ENCODE measurements at places on chromosomes 7 and 10. TPM values are rescaled to one million over a fixed set of nuclear protein-coding genes. Genes with fewer than 3 reads are reported as not detected.

Gene SAP25
- 9.4 TPM for polyA plus RNA-seq

Gene MYO1G
- polyA plus RNA-seq, result 0.44 TPM

GRCh38 chr10:12634621-12634931 is 285.2 kb downstream of the CAMK1D start:
- DNase-seq, result no peak

- DNase-seq, result no peak
Observed at GRCh38 chr7:87210506-87210905, 9.0 kb downstream of the TMEM243 start.

DNA sequence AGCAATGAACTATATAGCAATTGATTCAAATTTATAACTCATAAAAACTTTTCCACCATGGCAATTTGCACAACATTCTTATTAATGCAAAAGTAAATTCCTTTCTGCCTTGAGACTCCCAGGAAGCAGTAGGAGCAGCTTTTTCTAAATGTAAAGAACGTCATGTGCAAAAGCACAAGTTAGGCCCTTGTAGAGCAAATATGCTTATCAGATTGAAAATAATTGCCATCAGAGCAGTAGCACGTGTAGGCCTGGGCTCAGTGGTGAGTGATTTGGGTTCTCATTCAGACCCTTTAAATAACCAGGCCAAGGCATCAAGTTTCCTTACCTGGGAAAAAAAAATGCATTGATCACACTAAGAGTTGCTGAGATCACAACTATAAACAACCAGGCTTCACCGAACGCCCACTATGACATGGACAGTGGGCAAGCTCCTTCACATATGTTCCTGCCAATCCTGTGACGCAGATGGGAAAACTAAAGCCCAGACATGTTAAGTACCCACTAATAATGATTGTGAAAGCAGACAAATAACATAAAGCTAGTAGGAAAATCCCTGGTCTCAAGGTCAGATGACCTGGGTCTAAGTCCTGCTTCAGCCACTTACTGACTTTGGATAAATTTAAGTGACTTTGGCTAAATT is 22.1 kb upstream of the SAR1A start:
- DNase-seq, result no peak

GRCh38 chr7:108291791-108292440 is 161.8 kb upstream of the LAMB4 start:
- DNase-seq, result no peak

Gene FOXI2
- 1.3 TPM for polyA plus RNA-seq

Gene PDE6C
- polyA plus RNA-seq, result 0.52 TPM

Gene EVX1
- 0.12 TPM for polyA plus RNA-seq

Gene GSDME
- 15.3 TPM for polyA plus RNA-seq

DNA sequence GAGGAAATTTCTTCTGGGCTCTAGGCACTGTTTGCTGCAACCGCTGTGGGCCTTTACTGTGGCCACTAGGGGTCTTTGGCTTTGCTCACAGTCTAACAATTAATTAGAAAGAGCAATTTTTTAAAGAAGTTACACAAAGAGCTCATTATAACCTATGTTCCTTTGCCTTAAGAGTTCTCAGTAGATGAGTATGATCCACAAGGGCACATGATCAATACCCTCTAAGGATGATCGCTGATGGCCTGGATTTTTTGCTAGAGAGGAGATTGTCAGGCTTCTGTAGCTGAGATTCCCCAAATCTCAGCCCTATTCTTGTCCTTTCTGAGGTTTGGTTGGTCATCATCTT is 80.8 kb upstream of the RHOBTB1 start:
- DNase-seq, result no peak

Gene CPEB3
- 5.0 TPM for polyA plus RNA-seq

DNA sequence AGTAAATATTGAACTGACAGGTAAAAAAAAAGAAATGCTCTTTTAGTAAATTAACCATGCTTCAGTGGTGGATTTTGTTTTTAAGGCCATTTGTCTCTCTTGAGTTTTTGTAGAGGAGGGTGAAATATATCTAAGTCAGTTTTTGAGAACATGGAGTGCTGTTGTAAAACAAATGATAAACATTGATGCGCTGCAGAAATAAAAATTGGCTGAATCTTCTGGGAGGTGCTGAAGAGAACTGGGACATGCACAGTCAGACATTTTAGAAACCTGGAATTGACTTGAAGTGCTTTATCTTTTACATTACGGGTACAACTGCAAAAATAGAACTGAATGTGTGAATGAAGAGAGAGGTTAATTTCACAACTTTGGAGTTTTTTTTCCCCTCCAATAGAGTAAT is 203.0 kb upstream of the HDAC9 start:
- no peak for DNase-seq

Gene COL28A1
- 11.7 TPM for polyA plus RNA-seq

DNA sequence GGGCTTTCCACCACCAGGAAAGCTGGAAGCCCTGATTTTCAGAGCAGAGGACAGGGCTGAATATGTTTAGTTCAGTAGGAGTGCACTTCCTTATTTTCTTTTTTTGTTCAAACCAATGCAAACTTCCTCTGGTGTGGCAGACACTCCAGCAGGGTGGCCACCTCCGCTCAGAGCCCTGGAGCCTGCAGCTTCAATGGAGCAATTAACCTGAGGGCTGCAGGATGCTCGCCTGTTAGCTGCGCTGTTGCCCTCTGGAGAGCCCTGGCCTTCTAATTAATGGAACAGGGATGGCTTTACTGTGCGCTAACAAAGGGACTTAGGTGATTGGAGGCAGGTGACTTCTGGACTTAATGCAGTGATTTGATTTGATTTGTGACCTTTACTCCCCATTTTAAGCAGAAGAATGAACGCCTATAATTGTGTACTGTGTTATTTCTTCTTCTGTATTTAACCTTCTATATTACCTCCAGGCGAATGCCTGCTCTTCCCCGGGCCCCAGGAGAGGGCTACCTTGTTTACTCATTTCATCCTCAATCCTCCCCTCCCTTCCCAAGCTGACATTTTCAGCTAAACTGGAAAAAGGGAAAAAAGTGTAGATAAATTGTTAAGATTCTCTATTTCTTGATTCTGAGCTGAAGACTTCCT is 123.0 kb upstream of the CTBP2 start:
- DNase-seq, result no peak

DNA sequence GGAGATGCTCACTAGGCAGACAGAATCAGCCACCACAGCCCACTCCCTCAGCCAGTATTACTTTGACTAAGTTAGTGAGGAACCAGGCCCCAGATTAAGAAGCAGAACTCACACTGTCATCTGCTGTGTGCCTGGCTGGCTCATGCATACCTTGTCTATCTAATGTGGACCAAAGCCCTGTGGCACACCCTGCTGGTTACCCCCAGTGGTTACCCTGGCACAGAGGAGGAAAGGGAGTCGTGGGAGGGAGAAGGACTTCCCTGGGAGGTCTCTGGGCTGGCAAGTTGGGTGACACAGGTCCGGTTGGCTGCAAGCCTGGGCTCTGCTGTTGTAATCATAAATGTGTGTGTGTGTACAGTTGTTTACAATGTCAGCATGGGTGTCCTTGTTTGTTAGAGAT is 7.5 kb upstream of the SH2D4B start:
- DNase-seq, result no peak

Gene STAG3
- 13.9 TPM for polyA plus RNA-seq

Gene IL6
- polyA plus RNA-seq, result not detected

DNA sequence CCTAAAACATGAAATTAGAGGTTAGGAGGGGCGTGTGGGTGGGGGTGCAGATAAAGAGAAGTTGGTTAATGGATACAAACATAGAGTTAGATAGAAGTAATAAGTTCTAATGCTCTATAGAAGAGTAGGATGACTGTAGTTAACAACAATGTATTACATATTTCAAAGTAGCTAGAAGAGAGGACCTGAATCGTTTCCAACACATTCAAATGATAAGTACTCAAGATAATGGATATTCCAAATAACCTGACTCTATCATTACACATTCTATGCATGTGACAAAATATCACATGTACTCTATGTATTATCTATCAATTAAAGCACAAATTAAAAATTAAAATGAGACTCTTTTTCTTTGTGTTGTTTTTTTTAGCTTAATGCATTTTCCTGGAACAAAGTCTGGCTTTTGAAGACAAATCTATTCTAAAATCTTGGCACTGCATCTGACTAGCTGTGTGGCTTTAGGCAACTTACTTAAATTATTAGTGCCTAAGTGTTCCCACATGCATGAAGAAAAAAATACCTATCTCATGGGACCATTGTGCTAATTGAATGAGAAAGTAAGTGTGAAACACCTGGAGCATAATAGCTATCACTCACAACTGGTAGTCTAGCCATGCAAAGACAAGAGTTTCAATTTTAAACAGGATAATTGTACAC is 75.7 kb downstream of the SEMA3C start:
- no peak for DNase-seq

DNA sequence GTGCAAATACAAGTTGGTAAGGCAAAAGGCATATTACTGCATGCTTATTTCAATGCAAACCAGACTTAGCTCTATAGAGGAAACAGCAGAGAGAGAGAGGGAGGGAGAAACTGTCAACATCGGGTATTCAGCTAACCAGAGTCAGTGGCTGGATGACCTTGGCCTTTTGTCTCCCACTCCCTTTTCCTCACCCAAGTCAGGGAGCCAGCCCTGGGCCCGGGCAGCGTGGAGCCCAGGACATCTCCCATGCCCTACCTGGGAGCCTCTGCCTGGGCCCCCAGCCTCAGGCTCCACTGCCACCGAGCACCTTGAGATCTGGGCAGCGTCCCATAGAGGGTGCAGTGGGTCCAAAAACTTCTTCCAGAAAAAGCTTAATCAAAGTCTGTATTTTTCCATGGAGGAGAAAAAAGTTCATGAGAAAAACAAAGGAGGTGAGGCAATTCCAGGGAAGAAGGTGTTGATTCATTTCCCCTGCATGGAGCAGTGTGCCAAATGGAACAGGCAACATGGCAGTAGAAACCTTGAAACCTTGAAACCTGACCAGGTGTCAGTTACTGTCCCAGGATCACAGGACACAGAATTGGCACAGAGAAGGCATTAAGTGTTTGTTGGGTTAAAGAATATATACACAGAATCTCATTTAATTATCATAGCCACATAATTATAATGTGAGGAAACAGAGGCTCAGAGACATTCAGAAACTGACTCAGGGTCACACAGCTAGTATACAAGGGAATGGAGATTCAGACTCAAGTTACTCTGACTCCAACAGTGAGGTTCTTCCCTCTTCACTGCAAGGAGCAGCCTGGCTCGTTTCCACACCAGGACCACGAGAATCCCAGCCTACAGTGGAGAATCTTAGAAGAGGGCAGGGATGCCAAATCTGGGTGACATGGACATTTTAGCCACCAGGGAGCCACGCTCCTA is 5.8 kb upstream of the NCOA4 start:
- DNase-seq, result no peak

GRCh38 chr7:76409537-76409936 is at the start of gene SSC4D:
TSS of gene SSC4D (minus strand) at chr7:76409697. CDS start at chr7:76404439, 5,258 bp downstream.
- no peak for DNase-seq

- no peak for DNase-seq
Observed at GRCh38 chr7:28960071-28960840, 2.1 kb upstream of the TRIL start.

DNA sequence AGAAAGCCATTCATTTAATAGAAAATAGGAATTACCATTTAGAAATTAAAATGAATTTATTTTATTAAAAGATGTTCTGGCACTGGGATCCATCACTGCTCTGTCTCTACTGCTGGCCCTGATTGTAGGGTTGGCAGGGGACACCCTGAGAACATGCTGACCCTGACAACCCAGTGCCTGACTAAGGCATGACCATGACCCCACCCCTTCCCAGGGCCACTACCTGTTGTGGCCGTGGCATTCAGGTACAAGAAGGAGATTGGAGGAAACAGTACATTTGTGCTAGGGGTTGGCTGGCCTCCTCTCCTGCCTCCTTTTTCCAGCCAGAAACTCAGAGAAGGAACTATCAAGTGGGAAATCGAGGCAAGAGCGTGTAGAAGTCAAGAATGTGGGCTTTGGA is 197.0 kb upstream of the ZMIZ1 start:
- no peak for DNase-seq

Gene SLC16A12
- 29.8 TPM for polyA plus RNA-seq

DNA sequence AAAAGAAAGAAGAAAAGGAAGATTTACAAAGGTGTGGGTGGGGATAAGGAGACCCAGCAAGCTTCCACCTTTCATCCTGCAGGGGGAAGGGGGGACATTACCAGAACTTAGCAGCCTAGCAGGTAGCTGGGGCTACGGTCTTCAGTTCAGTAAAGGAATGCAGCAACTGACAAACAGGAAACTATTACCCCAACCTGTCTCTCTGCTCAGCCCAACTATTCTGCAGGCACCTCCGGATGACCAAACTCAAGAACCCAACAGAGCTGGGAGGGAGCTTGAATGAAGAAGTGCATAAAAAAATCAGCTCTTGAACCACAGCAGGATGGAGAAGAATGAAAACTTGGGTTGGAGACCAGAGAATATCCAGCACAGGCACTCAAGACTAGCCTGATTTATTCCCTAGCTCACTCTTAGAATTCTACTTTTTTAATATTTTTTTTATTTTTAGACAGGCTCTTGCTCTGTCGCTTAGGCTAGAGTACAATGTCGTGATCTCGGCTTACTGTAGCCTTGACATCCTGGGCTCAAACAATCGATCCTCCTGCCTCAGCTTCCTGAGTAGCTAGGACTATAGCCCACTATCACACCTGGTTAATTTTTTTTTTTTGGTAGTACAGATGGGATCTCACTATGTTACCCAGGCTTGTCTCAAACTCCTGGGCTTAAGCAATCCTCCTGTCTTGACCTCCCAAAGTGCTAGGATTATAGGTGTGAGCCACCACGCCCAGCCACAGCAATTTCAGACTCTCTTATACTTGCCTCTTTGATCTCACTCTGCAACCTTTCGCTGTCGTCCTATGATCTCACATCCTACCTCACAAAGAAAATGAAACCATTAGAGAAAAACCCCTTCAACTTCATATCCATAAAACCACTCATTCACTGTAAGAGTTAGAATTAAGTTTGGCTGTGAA is 18.5 kb upstream of the C10orf67 start:
- no peak for DNase-seq

All from right renal pelvis (tissue), 4 donors.